ENCODE measurements at places on chromosomes 3 and 15. TPM values are rescaled to one million over a fixed set of nuclear protein-coding genes. Genes with fewer than 3 reads are reported as not detected.

CHRM5 gene
- total RNA-seq: not detected

GUCA1C gene
- not detected for total RNA-seq

ULK4 gene
- total RNA-seq: 6.3 TPM

GOLGA8T gene
- 0.19 TPM for total RNA-seq

RASGRF1 gene
- total RNA-seq: 0.47 TPM

PRR23C gene
- not detected for total RNA-seq

THBS1 gene
- total RNA-seq: 9.0 TPM

TM2D3 gene
- total RNA-seq: 35.9 TPM

FYTTD1 gene
- 41.2 TPM for total RNA-seq

MST1R gene
- 8.9 TPM for total RNA-seq

ACTRT3 gene
- 1.0 TPM for total RNA-seq

ARRDC4 gene
- 6.2 TPM for total RNA-seq

GPR62 gene
- total RNA-seq: 0.05 TPM

SI gene
- total RNA-seq: 0.05 TPM

ADGRG7 gene
- 0.14 TPM for total RNA-seq

C3orf70 gene
- 0.76 TPM for total RNA-seq

DUOX2 gene
- 0.05 TPM for total RNA-seq

DLEC1 gene
- 0.09 TPM for total RNA-seq

CHCHD6 gene
- total RNA-seq: 10.5 TPM

OXTR gene
- 0.80 TPM for total RNA-seq

TRAIP gene
- 8.2 TPM for total RNA-seq

TNNC1 gene
- 5.5 TPM for total RNA-seq

FBXL22 gene
- total RNA-seq: 0.33 TPM

BFSP2 gene
- total RNA-seq: 3.6 TPM

INKA1 gene
- total RNA-seq: 4.2 TPM

CAMP gene
- 7.8 TPM for total RNA-seq

ACTC1 gene
- total RNA-seq: 9.6 TPM

PRKAR2A gene
- 8.0 TPM for total RNA-seq

HTR3E gene
- not detected for total RNA-seq

TGM5 gene
- 0.19 TPM for total RNA-seq

KBTBD13 gene
- total RNA-seq: under 0.01 TPM

EBLN2 gene
- 4.2 TPM for total RNA-seq

GPR160 gene
- 7.7 TPM for total RNA-seq

CPNE9 gene
- 0.14 TPM for total RNA-seq

STRIT1 gene
- total RNA-seq: not detected

NR2E3 gene
- total RNA-seq: 0.05 TPM

LARP6 gene
- 6.3 TPM for total RNA-seq

GPR27 gene
- total RNA-seq: 0.05 TPM

GCHFR gene
- total RNA-seq: 57.0 TPM

ST3GAL6 gene
- 16.8 TPM for total RNA-seq

CCRL2 gene
- 10.1 TPM for total RNA-seq

MORC1 gene
- 0.05 TPM for total RNA-seq

TM4SF18 gene
- total RNA-seq: 3.2 TPM

NEK10 gene
- 0.76 TPM for total RNA-seq

POLQ gene
- total RNA-seq: 7.9 TPM

ZIC1 gene
- not detected for total RNA-seq

CATSPER2 gene
- total RNA-seq: 0.80 TPM

CPLX3 gene
- 0.05 TPM for total RNA-seq

DRD3 gene
- total RNA-seq: not detected

MEGF11 gene
- total RNA-seq: 0.28 TPM

TRA2B gene
- total RNA-seq: 206 TPM

NKTR gene
- total RNA-seq: 32.1 TPM

TAGLN3 gene
- total RNA-seq: 1.0 TPM

ZMYND10 gene
- total RNA-seq: 0.66 TPM

All from thymus (tissue), 14 donors.